ENCODE measurements at places on chromosomes 2 and 18.

- no peak for DNase-seq
Measured at GRCh38 chr2:19540739-19541525, 182.5 kb upstream of the OSR1 start.

GRCh38 chr2:42324949-42325348 is 36.1 kb downstream of the COX7A2L start:
- DNase-seq, result no peak

GRCh38 chr2:5921081-5921642 is 229.0 kb downstream of the SOX11 start:
- DNase-seq, result no peak

DNA sequence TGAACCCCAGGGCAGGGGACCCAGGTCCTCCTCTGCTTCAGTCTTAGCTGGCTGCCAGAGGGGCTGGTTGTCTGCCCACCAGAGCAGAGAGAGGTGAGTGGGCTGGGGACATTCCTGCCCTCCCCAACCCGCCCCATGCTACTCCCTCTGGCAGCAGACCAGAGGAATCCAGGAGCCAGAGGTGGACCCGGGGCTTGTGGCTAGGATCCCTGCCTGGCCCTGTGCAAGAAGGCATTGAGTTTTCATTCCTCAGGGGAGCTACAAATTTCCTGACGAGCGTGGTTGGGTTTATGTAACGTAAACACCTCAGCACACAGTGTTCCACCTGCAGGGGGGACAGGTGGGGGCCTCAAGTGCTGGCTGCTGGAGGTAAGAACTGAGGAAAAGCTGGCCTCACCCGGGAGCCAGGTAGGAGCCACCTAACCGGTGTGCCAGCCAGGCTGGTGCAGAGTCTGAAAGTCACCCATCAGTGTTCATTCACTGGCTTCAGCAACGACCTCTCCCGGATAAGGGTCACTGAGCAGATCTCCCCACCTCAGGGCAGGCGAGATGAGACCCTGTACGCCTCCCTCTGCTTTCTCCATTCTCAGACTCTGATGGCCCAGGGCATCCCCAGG is 246.8 kb downstream of the DYSF start:
- no peak for DNase-seq

- no peak for DNase-seq
Measured at GRCh38 chr2:215870986-215871385, 142.4 kb downstream of the MREG start.

DNA sequence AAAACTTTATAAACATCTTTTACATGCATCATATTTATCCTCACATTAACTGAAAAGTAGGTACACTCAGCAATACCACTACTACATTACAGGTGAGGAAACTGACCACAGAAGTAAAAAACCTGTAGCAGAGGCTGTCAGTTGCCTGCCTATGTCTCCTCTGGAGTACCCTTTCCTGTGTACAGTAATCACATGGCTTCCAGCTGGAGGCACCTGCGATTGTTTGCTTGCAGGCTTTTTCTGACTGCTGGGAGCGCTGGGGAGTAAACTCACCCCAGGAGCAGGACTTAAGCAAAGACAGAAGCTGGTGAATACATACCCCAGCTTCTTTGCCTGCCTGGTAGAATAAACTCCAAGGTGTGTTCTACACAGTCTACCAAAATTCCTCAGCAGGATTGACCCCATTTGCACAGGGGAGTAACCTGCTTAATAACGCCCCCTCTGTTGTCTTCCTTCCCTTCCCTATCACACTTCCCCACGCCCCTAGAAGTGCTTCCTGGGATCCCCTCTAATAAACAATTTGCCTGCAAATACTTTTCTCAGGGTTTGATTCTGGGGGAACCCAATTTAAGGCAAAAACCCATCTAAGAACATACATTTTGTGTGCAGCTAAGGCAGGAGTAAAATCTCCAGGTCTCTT is 138.9 kb downstream of the PTH2R start:
- DNase-seq, result no peak

DNA sequence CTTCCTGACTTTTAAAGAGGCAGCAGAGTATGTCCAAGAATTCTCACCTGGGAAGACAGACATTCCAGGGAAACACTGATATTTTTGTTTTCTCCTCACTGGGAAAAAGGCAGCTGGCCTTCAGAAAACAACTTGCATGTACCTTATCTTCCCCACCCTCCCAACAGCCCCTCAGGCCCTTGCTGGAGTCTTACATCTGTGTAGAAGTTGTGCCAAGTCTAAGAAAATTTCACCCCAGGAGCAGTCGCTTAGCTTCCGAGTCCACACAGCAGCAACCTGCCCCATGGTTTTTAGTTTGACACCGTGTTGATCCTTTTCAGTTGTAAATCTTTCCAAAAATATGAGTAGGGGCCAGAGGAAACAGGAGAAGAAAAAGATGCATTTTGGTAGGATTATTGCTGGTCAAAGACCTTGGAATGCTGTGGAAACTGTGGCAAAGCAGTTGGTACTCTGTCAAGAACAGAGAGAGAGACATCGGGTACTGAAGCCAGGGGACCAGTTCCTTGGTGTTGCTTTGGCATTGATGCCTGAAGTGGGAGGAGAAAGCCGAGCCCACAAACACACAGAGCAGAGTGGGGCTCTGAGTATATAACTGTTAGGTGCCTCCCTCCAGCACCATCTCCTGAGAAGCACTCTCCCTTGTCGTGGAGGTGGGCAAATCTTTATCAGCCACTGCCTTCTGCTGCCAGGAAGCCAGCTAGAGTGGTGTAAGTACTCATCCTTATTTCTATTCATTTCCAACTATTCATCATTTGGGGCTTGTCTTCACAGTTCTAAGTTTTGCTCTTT is at the start of gene SLC14A1:
TSS of gene SLC14A1 (plus strand) at position 615 of the 789 bp plus-strand sequence. CDS start 6,140 bp downstream, outside the sequence.
- DNase-seq, result no peak

DNA sequence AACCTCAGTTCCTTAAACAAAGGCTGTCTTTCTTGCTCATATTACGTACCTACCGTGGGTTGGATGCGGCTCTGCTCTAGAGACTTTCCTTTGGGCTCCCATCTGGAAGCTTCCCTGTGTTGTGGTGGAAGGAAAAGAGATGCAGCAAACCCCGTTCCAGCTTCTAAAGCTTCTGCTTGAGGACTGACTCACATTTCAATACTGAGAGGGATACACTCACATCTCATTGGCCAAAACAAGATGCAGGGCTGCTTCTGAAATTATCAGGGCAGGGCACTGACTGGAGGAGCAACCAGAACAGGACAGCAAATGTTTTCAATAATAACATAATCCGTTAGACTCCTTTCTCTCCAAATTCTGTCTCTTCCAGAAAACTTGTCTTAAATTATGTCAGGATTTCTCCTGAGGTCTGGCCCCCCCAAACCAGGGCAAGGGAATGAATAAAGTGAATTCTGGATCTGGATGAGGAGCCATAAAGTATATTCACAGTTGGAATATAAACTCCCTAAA is 4.5 kb upstream of the MYO5B start:
- DNase-seq, result no peak

- no peak for DNase-seq
Measured at GRCh38 chr18:56747032-56747658, 96.0 kb downstream of the WDR7 start.

DNA sequence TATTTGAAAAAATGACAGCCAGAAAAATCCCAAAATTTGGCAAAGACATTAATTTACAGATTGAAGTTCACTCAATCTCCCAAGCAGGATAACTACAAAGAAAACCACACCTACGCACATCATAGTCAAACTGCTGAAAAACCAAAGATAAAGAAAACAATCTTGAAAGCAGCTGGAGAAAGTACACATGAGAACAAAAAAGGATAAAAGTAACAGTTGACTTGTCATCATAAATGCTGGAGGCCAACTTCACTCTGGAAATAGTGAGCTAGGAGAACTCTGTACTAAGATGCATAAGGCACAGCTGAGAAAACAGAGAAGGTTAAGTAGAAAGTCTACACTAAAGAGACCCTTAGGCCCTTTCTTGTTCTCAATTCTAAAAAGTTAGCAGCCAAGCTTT is 73.1 kb downstream of the TLK1 start:
- DNase-seq, result no peak

DNA sequence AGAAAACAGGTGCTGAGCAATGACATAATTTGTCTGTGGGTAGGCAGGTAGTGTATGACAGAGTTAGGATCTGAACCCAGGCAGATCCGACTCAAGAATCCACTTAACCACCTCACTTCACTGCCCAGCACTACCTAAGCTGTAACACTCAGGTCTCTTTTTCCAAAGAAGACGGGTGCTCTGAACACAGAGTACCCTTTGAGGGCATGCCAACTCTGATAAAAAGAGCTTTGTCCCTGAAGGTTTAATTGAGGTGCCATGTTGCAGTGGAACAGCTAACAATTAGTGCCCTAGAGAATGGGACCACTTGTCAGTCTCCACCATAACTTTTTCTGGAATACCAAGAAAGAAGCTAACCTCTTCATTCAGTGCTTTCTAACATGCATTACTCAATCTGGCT is 11.3 kb downstream of the ABHD3 start:
- DNase-seq, result no peak

DNA sequence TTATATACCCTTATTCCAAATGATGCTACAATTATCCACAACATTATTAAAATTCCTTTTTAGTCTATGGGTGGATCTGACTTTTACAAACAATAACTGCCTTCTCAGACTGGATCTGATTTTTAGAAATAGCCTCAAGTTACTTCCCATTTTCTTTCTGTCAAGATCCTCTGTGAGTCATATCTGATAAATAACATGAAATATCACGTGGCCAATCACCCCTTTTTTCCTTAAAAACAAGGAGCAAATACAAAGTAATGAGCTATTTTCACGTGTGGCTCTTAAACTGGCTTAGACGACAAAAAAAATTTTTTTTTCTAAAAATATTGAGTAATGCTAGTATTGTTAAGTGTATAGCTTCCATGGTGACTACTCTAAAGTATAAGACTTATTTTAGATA is 6.7 kb downstream of the PELI1 start:
- no peak for DNase-seq

- DNase-seq, result no peak
Measured at GRCh38 chr18:6021306-6022073, 126.2 kb upstream of the TMEM200C start.

GRCh38 chr2:230981704-230982103 is 14.2 kb upstream of the SPATA3 start:
- DNase-seq, result peak; percentile 38

GRCh38 chr2:28082131-28082530 is 191.6 kb downstream of the BABAM2 start:
- DNase-seq, result no peak

DNA sequence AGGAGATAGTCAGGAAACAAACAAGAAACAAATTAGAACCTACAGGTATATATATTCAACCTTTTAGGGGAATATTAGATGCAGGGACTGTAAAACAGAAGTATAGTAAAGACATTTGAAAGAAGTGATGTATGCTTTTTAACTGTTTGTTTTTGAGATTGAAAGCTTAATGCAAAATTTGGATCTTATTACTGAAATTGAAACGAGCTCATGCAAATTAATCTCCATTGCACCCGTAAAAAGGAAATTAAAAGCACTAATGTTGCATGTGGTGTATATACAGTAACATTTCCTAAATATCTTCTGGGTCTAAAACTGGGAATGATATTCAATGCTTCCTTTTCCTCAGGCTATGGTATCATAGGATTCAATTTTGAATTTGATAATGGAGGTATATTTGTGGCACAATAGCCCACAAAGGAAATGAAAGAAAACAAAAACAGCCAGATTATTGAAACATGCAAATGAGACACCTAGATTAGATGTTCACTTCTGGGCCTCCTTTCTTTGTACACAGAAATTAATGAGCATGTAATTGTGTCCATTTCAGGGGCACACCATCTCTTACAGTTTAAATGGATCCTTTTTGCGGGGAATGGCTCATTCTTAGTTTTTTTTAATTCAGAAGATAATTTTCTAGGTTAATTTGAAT is 1.6 kb upstream of the ELOA2 start:
- DNase-seq, result no peak

DNA sequence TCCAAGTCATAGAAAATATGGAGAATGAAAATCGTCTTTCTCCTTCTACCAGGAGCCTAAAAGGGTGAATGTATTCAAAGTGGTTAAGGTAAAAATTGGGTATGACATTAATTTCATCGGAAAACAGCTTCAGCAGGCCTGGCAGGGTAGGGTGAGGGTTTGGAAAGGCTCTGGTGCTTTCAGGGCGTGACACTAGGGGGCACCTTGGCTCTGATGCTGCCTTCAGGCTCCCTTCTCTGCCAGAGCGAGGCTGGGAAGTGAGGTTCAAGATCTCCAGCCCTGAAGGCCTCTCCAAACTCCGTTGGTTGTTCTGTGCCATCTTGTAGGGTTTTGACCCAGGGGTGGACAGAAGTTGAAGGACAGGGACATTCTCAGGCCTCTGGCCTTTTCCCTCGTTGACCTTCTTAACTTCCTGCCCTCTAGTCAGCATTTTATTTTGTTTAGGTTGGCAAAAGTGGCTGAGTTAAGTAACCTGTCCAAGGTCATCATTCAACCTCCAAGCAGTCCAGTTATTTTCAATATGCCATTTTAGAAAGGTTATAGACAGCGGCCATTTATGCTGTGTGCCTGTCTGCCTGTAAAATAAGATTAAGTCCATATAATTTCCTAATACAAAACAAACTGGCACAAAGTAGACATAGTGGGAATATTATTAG is 40.3 kb downstream of the EML6 start:
- DNase-seq, result no peak

GRCh38 chr18:56285387-56286065 is 352.9 kb downstream of the TXNL1 start:
- no peak for DNase-seq

- DNase-seq, result no peak
Measured at GRCh38 chr2:165927353-165927752, 26.2 kb downstream of the TTC21B start.

- no peak for DNase-seq
Measured at GRCh38 chr2:3442185-3442584, 62.7 kb downstream of the TRAPPC12 start.

GRCh38 chr2:22499082-22499839 is 885.7 kb upstream of the KLHL29 start:
- DNase-seq, result no peak

DNA sequence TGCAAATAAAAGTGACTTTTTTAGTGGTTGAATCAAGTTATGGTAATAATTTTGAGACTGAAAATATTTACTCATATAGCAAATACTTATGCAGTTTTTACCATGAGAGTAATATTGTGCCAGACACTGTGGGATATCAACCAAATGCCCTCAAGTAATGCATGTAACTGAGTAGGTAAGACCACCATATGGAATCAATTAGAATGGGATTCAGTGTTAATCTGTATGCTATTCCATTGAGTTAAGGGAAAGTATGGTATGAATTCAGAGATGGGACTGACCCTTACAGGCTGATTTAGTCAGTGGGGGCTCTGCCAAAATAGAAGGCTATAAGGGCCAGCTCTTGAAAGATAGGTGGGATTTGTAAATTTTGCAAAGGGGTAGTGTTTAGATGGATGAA is 131.6 kb downstream of the CCDC85A start:
- no peak for DNase-seq
